Activated T-helper 1 cell treated with Interleukin-2 at 50 U/mL for 16 hours (primary cell): ENCODE measurements at places on chromosomes 16 and 17.

- no peak for DNase-seq
Measured at GRCh38 chr16:66476328-66477027, 49.4 kb downstream of the BEAN1 start.

DNA sequence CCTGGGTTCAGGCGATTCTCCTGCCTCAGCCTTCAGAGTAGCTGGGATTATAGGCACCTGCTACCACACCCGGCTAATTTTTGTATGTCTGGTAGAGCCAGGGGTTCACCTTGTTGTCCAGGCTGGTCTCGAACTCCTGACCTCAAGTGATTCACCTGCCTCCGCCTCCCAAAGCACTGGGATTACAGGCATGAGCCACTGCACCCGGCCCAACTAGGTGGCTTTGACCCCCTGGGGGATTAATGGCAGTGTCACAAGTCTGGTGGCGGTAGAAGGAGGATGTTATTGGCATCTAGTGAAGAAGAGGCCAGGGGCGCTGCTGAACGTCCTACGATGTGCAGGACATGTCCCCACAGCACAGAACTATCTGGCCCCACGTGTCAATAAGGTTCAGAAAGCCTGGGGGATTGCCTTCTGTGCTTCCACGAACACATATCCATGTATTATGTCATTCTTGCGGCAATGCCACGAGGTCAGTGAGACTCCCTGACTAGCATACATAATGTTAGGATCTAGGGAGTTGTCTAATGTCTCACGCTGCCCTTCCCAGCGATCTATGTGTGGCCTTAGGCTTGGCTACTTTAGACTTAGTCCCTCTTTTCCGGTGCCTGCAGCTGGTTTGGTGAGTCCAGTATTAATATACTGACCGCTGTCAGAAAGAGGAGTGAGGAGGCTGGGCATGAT is 75.8 kb downstream of the ABCC6 start:
- DNase-seq = no peak

- no peak for DNase-seq
Measured at GRCh38 chr17:58318065-58318481, 10.5 kb downstream of the TSPOAP1 start.

- peak; percentile 48 for DNase-seq
Measured at GRCh38 chr17:27473748-27474609, 17.7 kb downstream of the KSR1 start.

DNA sequence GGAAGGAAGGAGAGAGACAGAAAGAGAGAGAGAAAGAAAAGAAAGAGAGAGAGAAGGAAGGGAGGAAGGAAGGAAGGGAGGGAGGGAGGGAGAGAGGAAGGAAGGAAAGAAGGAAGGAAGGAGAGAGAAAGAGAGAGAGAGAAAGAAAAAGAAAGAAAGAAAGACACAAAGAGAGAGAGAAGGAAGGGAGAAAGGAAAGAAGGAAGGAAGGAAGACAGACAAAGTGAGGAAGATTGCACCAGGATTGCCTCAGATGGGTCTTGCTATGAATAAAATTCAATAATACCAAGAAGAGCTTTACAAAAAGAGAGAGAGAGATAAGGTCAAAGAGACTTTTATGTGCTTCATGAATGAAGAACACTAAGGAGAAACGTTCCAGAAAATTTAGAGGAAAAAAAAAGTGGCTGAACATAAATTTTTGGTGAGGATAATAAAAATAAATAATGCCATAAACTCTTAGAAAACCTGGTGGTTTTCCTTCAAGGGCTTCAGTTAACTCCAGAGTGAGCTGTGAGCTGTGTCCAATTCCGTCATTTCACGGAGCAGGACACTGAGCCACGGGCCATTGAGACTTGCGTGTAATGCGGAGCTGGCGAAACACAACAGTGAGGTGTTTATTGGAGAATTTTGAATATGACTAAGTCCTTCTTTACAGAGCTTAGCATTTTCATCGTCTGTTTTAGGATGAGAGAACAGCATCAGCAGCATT is 72.7 kb upstream of the TNRC6C start:
- DNase-seq = no peak

GRCh38 chr17:9167379-9167778 is 146.1 kb downstream of the NTN1 start:
- no peak for DNase-seq

DNA sequence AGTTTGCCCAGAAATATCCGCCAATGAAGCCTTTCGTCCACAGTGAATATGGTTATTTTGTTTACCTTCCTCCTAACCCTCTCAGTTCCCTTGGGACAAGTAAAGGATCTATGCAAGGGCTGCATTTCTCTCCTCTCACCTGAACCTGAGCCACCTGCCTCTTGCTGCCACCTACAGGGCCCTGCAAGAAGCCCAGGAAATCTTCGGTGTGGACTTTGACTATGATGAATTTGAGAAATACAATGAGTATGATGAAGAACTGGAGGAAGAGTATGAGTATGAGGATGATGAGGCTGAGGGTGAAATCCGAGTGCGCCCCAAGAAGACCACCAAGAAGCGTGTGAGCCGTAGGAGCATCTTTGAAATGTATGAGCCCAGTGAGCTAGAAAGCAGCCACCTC is 14.0 kb downstream of the SUPT6H start:
- DNase-seq = no peak

GRCh38 chr16:26742040-26742439 is 324.7 kb upstream of the C16orf82 start:
- no peak for DNase-seq

- DNase-seq = no peak
Measured at GRCh38 chr17:17252149-17252661, 15.2 kb upstream of the FLCN start.

DNA sequence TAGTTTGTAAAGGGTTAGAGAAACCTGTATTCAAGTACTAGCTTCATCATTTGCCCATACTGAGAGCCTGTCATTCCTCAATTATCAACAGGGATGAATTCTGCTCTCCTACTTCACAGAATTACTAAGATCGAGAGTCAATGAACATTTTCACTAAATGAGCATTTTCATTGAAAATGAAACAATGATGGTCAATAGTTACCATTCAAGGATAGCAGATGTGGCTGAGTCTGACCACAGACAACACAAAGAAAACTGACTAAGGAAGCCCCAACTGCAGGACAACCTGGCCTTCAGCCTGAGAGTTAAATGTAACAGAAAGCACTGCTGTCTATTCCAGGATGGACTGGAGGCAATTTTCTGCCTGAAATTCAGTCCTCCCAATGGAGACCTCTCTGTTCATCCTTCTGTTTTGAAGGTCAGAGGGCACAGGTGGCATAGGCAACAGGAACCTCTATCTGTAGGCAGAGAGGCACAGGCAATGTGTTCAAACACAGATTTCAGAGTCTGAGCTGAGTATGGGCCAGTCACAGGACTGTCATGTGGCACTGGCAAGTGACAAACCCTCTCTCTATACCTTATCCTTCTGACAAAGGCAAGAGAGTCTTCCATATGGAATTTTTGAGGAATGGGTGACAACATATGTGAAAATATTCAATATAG is 19.5 kb downstream of the TRAF4 start:
- DNase-seq = no peak

DNA sequence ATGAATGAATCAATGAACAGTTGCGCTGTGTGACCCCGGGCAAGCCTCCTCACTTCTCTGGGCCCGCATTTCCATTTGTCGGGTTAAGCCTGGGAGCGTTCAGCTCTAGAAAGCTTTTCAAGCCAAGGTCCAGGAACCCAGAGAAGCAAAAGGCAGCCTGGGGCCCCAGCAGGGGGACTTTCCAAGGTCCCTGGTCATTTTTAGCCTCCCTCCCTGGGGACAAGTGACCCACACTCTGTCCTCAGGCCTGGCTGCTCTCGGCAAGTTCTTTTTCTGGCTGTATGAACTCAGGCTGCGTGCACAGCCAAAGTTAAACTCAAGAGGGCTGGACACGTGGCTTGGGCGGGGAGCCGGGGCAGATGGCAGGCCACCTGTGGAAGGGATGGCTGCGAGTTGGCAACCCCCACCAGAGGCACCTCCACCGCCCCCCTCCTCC is 41.4 kb upstream of the CIBAR2 start:
- no peak for DNase-seq
